HEK293T (cell line): ENCODE measurements at places on chromosomes 3 and 15.
A peak's percentile ranks its signal among the peaks of the same experiment; 100 is the strongest.

DNA sequence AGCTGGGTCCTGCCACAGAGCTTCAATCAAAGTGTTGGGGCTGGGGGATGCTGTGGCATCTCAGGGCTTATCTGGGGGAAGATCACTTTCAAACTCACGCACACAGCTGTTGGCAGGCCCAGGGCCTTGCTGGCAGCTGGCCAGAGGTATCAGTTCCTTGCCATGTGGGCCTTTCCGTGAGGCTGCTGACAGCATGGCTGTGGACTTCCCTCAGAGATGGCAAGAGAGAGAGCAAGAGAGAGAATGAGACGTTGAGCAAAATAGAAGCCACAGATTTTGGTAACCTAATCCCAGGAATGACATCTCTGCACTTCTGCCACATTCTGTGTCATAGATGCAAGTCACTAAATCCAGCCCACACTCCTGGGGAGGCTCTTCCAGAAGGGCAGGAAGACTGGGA is 91.0 kb downstream of the TPRG1 start:
- DNase-seq = no peak

GRCh38 chr3:28651159-28651558 is 302.5 kb upstream of the AZI2 start:
- no peak for DNase-seq

GRCh38 chr3:22886439-22887068 is 316.6 kb upstream of the UBE2E2 start:
- DNase-seq = no peak

- DNase-seq = no peak
Measured at GRCh38 chr3:134627831-134628230, 23.0 kb downstream of the KY start.

GRCh38 chr3:48408823-48409281 is 21.0 kb downstream of the PLXNB1 start:
- no peak for DNase-seq

GRCh38 chr3:196134691-196135090 is 52.8 kb upstream of the TFRC start:
- DNase-seq = no peak

- no peak for DNase-seq
Measured at GRCh38 chr3:88112289-88112688, 37.5 kb upstream of the C3orf38 start.

GRCh38 chr3:158794936-158795518 is 6.8 kb upstream of the MFSD1 start:
- DNase-seq = peak; percentile 32
